ENCODE measurements at places on chromosomes 5 and 9. TPM values are rescaled to one million over a fixed set of nuclear protein-coding genes. Genes with fewer than 3 reads are reported as not detected.

GRCh38 chr5:171032435-171032973, 170.7 kb downstream of the RANBP17 start:
- no peaks in the 10 kb centered on the region for H3K4me1 ChIP-seq
- no peaks in the 10 kb centered on the region for H3K27me3 ChIP-seq
- H3K36me3 ChIP-seq = no peaks in the 10 kb centered on the region
- no peak overlapping the region for H3K4me3 ChIP-seq
- no peak for DNase-seq

MFAP3 gene
- 21.8 TPM for total RNA-seq

GRCh38 chr5:108371263-108371662, 10.6 kb downstream of the FBXL17 start:
- H3K4me1 ChIP-seq = no peaks in the 10 kb centered on the region
- DNase-seq = no peak
- no peak overlapping the region for H3K4me3 ChIP-seq
- no peaks in the 10 kb centered on the region for H3K27me3 ChIP-seq
- H3K27ac ChIP-seq = no peak overlapping the region

DNA sequence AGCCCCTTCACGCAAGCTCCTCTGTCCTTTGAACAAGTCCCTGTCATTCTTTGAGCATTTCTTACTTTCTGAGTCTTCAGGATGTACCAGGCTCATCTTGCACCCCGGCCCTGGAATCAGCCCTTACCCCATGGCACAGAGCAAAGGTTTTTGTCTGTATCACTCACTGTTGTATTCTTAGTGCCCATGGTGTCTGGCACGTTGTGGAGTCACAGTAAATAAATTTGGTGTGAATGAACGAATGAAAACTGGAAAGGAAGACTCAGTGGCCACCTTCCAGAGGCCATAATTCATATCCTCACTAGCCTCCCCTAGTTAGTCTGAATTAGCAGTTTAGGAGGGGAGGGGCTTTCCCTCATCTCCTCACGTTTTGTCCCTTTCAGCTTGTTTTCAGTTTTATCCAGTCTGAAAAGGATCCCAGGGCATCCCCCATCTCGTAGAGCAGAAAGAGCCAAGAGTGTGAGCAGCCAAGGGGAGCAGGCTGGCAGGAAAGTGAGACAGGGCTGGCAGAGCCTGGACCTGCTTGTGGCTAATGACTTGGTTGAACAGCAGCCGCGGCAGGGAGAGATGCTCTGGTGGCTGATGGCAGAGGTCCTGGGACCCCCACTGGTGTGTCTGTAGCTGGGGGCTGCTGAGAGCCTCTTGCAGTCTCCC, 42.7 kb downstream of the ZNF618 start:
- no peak overlapping the region for H3K27ac ChIP-seq
- peaks cover 2% of the 10 kb centered on the region for H3K4me1 ChIP-seq
- DNase-seq = no peak

- H3K27me3 ChIP-seq = peaks cover 4% of the 10 kb centered on the region
- H3K36me3 ChIP-seq = no peaks in the 10 kb centered on the region
- no peak overlapping the region for H3K27ac ChIP-seq
- no peak for DNase-seq
Observed at GRCh38 chr5:59487772-59488729, 405.5 kb downstream of the PDE4D start.

GRCh38 chr5:168736281-168736831, 157.2 kb upstream of the PANK3 start:
- H3K4me3 ChIP-seq = no peak overlapping the region
- peak overlapping the region; percentile 62 for H3K27ac ChIP-seq
- no peaks in the 10 kb centered on the region for H3K27me3 ChIP-seq
- no peak for DNase-seq

GPR21 gene
- total RNA-seq = 1.0 TPM

MLLT3 gene
- 24.9 TPM for total RNA-seq

TTC33 gene
- 29.3 TPM for total RNA-seq

DNA sequence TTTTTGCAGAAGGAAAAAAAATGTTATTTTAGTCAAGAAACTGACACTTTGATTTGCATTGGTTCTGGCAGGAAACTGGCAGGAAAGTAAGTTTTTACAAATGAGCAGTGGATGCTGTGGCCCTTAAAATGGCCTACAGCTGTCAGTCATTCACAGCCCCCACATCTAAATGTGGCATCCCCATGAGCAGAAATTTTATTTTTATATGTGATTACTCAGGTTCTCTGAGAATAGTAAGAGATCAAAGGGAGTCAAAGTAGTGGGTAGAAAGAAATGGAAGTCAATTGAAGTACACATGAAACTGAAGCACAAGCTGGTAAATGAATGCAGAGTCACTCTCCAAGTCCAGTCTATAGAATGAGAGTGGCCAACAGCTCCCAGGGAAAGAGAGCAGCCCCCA, 80.3 kb downstream of the ENC1 start:
- peaks cover 32% of the 10 kb centered on the region for H3K27me3 ChIP-seq
- H3K4me3 ChIP-seq = no peak overlapping the region
- no peaks in the 10 kb centered on the region for H3K4me1 ChIP-seq
- H3K36me3 ChIP-seq = no peaks in the 10 kb centered on the region

- H3K36me3 ChIP-seq = peaks cover 12% of the 10 kb centered on the region
- peaks cover 7% of the 10 kb centered on the region for H3K27me3 ChIP-seq
- DNase-seq = no peak
Observed at GRCh38 chr5:132751444-132751843, 4.2 kb downstream of the CCNI2 start.

PRSS3 gene
- not detected for total RNA-seq
